ENCODE measurements at places on chromosomes 1 and 21.

DNA sequence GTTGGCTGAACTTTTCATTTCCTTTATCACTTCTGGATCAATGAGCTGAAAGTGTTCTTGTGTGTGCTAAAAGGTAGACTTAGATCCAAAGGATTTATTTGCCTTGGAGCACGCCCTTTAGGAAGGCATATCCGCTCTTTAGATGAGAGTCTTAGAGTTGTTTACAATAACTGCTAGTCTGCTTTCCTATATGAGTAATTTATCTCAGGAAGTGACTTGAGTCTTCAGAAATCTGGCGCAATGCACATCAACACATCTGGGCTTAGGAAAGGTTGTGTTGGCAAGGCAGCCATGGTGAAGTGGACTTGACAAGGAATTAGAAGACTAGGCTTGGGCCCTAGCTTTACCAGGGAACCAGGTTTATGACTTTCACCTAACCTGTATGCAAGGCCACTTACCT lies 204.1 kb upstream of the PTGFR start:
- DNase-seq, result no peak

DNA sequence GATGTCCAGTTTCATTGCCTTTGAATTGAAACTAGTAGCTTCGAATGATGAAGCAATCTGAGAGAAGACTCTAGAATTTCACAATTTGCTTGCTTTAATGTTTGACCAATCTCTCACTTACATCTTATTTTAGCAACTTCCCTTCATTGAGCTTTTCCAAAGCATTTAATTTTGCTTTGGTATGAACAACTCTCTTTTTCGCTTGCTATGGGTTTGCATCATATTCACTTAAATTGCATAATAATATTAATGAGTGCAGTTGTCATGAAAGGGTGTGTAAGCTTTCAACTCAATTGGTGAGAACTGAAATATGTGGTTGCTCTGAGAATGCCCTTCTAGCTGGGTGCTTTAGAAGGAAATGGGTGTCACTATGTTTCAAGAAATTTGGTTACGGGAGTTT lies 309.2 kb downstream of the HLX start:
- DNase-seq, result no peak

- DNase-seq, result no peak
Observed at GRCh38 chr1:159339536-159339935, 37.4 kb downstream of the FCER1A start.

DNA sequence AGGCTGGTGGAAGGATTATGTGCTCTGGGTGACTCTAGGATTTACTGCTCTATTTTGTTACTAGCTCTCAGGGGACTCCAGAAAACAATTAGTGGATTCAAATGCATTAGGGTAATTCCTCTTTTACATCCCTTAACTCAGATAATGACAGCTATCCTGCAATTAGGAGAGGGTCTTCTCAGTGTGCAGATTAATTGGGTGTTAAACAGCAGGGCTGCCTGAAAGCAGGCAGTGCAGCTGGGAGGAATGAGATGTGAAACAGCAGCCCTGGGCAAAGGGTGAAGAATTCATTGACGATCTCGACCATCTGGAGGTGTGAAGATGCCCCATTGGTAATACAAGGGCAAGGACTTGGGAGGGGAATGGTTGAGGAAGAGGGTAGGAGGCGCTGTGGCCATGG lies 66.1 kb downstream of the HTR6 start:
- DNase-seq, result no peak

- DNase-seq, result no peak
Observed at GRCh38 chr21:44920694-44921604, at the start of gene ITGB2. Gene ITGB2 (minus strand): TSS chr21:44920899. CDS start chr21:44910782, 10,117 bp downstream.

- DNase-seq, result no peak
Observed at GRCh38 chr1:87683196-87683956, 354.7 kb downstream of the LMO4 start.

DNA sequence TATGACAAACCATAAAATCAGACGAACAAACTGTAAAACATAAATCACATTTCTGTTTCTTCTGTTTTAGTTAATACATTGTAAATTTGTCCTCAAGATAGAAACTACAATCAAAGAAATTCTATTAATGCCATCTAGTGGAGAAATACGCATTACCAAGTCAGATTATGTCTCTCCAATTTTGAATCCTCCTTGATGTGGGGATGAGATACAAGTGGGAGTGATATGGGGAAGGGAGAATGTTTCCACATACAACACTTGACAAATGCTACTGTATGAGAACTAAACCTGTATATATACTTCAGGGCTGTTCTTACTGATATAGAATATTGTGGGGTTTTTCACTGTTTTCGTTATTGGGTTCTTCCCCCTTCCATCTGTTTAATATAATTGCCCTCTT lies 2.6 kb downstream of the HFM1 start:
- DNase-seq, result no peak

DNA sequence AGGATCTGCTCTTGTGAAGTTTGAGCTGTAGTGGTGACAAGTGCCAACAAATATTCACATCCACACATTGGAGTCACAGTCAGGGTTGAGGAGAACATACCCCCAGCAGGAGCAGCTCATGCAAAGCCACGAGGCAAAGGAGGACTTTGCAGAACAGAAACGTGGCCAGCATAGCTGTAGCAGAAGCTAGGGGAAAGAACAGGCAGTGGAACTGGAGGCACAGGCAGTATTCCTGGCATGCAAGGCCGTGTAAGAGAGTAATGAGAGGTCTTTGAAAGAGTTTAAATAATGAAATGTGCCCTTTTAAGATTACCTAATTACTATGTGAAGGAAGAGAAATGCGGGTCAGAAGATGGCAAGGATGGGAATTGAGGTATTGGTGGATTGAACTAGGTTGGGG lies 40.9 kb upstream of the IKBKE start:
- DNase-seq, result no peak

DNA sequence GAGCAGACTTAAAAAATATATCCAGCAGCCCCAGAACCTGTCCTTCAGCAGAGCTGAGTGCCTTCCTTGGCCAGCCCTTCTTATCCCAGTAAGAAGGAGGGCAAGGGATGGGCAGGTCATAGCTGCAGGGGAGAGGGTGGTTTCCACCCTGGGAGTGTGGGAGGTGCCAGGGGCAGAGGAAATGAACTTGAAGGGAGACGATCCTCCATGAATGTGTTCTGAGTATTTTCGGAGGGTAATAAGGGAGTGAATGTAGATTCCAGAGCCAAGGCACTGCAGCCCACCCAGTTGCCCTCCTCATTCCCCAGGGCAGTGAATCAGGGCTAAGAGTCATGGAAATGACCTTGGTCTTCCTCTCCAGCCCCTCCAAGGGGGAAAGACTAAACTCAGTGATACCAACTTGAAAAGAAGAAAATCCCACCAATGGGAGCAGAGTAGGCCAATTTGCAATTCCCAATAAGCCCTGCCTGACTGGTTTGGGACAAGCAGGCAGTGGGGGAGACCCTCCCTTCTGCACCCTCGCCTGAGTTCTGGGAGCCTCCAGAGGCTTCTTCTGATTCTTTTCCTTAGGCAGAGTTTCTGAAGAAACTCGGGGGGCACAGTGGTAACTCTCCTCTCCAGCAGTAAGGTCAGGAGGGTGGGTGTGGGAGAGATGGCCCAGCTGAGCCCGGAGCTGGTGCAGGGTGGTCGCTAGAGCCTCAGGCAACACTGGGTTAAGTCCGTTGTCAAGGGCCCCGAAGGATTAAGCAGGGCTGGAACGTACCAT lies 4.2 kb downstream of the MYOG start:
- no peak for DNase-seq

GRCh38 chr1:190452272-190452848 lies 25.3 kb downstream of the BRINP3 start:
- no peak for DNase-seq

- DNase-seq, result no peak
Observed at GRCh38 chr1:223670458-223671159, 5.1 kb upstream of the CAPN8 start.

DNA sequence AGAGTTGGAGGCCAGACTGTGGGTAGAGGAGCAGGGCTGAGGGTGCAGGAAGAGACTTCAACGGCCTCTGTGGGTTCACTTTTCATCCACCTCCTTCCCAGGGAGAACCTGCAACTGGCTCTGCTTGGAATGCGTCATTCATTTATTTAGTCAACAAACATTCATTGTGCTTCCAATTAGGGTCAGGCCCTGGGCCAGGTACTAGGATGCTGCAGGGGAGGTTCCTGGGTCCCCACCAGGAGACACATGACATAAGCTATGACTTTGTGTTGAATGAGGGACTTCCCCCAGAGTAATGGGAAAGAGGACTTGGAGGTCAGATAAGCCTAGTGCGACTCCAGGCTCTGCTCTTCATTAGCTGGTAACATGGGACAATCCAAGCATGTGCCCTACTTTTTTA lies 46.3 kb upstream of the RPL11 start:
- DNase-seq, result no peak

DNA sequence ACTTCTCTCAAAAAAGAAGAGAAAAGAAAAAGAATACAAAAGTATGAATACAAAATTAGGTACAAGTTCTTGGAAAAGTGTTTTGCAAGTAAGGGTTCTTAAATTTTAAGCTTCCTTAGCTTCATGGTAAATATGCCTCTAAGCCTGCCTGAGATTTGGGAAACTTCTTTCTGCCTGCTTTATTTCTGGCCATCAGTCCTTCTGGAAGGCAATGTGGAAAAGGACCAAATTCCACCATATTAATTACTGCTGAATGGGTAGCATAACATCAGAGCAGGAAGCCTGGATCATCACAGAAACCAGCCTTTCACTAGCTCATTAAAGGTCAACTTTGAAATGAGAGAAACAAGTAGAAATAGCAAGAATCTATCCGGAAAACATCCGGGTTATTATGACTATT lies 39.1 kb upstream of the CAP1 start:
- no peak for DNase-seq

DNA sequence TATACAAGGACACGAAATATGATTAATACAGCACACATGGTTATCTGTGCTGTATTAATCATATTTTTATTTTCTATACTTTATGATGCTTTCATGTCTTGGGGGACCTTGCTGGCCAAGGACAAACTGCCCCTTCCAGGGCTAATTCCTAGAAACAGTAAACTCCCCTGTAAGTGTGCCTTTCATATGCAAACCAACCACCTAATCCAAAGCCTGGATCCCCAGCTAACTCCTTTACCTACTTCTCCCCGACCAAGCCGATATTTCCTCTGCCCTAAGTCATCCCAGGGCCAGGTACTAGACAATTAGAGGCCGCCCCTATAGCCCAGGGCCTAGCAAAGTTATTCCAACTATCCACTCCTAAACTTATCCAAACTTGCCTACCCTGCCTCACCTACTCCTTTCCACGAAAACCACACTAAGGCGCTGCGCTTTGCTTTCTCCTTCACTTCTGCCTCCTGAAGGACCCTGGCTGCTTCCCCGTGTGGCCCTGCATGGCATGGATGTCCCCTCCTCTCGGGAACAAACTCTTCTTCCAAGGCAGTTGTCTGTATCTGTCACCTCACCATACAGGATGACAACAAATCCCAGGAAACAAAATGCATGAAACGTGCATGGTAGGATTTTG lies 10.2 kb downstream of the SH3BP5L start:
- no peak for DNase-seq

GRCh38 chr21:33848249-33848953 lies 67.2 kb downstream of the ATP5PO start:
- DNase-seq, result no peak

DNA sequence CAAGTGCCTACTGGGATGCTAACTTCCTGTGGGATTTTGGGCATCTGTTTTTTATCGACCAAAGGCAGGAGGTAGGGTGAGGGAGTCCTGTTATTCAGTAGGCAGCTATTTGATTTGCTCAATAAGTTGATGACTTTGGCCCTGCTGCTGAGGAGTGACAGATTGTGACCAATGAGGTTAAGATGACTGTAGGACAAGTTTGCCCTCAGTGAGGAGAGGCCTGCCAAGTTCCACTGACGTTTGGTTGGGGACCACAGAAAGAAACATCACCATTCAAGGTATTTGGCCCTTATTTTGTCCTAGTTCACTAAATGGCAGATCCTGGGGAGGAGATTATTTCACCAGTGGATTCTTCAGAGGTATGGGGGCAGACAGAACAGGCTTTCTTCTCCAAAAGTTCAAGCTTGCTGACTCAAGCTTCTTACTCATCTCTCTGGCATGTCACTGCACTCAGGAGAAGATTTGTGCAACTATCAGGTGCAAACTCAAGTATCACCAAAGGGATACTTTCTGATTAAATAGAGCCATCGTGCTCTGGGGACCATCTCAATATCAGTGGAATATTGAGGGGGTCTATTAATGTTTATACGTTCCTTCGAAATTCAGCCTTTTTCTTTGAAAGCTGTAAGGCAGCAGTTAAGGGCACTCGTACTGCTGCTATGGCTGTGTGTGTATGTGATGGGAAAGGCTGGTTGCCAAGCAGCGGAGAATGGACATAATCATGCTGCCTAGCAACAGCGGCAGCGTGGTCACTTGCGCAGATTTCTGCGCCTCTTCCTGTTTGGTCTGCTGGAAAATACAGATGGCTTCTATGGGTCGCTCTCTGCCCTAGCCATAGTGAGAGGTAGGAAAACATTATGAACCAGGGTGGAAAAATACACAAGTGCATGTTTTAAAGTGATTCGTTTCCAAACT lies 78.7 kb downstream of the PBX1 start:
- no peak for DNase-seq

DNA sequence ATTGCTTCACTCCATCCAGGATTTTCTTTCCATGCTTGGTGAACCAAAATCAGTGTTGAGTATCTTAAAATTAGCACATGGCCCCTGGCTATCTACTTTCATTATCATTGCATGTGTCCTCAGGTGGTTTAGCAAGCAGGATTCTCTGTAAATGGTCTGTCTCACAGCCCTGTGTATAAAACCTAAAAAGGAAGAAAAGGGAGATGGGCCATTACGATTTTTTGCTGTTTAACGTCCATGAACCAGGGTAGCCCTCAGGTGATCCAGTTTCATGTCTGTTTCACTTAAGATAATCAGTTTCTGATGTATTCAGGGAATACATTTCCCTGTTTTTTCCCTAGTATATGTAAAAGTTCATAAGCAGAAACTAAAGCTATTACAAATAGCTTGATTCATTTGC lies 238.2 kb downstream of the NFIA start:
- no peak for DNase-seq

GRCh38 chr21:31909153-31910073 lies 36.6 kb downstream of the HUNK start:
- DNase-seq, result no peak

- DNase-seq, result no peak
Observed at GRCh38 chr1:205344066-205344928, 12.4 kb downstream of the KLHDC8A start.

Data from stimulated activated CD4-positive, alpha-beta T cell treated with anti-CD3 and anti-CD28 coated beads, TNF-alpha, amount 100 ng/mL, for 1 hour (primary cell).